Fibroblast of lung (primary cell): ENCODE measurements at places on chromosomes 4 and X.

GRCh38 chrX:77442728-77443127, 4.5 kb upstream of the FGF16 start:
- peak; percentile 95 for DNase-seq

GRCh38 chrX:97334850-97335249, 451.1 kb downstream of the RPA4 start:
- no peak for DNase-seq

DNA sequence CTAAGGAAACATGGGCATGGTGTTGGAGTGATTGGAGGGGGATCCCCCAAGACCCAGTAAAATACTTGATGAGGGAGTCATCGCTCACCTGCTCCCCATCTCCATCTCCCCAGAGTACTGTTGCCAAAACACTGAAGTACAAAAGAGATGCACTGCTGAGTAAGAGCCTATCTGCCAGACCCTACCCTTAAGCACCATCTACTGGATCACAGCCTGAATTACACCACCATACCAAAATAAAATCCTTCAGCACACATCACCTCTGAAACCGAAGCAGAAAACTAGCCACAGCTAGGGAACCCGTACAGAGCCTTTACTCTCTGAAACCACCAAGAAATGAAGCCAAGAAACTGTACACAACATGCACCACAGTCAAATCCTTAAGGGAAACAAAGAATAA, 466.3 kb upstream of the ACTRT1 start:
- DNase-seq: no peak

GRCh38 chrX:112078606-112079005, 4.0 kb downstream of the TRPC5 start:
- DNase-seq: no peak

- no peak for DNase-seq
Measured at GRCh38 chr4:138972956-138973801, 42.4 kb upstream of the NOCT start.

DNA sequence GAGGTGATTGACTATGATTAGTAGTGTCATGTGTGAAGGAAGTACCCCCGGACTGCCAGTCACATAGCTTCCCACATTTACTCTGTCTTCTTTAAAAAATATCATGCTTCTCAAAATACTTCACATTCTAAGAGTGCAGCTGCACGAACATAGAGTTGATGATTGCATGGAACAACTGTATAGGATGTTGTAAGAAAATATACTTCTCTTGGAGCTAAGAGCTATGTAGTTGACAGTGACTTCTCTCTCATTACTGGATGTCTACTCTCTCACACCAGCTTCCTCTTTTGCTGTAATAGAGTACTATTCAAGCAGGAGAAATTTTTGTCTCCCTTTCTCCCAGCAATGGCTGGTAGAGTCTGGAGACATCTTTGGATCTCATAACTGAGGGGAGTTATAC, 99.4 kb upstream of the PUDP start:
- no peak for DNase-seq

DNA sequence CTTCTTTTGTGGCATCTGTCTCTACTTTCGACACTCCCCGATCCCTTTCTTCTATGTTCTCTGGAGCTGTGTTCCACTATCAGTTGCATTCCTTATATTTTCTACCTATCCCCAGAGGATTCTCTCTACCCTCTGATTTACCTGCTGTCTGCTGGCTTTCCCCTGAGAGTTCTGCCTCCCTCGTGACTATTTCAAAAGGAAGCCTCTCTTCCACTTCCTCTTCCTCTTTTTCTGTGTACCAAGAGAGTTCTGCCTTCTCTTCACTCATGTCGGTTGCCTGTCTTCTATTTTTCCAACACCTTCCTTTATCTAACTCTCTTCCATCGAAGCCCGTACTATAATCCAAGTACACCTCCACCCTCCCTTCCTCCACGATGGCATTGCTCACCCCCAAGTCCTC, 631.7 kb downstream of the SMARCA1 start:
- DNase-seq: no peak

DNA sequence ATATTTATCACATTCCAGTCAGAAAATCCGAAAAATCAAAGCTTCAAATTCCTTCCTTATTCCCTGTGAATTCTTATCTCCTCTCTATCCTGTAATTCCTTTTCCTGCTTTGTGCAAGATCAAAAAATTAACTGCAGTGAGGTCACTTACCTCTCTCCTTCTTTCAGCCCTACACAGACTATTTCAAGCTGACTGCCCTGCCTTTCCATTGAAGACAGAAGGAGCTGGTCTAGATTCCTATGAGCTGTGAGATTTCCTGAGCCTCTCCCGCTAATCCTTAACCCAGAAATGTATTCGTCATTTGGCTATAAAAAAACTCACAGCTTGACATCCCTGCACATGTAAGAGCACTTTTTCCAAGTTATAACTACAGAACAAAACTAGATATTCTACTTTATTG, 26.6 kb downstream of the TRIML2 start:
- DNase-seq: no peak

DNA sequence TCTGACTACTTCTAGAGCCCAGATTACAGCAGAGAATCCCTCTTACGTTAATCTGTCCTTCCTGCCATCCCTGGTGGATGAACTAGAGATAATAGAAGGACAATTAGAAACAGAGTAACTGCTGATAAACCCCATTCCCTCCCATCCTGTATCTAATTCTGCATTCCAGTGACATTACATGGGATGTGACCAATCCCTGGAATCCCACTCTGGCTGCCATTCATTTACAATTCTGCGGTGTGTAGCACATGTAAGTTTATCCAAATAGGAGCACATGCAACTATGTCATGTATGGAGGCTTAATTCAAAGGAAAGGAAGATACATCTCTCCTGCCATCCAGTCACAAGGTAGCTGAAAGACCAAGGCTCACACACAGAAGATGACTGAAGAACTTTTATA, 339.5 kb downstream of the GPAT3 start:
- no peak for DNase-seq

GRCh38 chrX:136228839-136229207, 22.4 kb downstream of the MAP7D3 start:
- DNase-seq: no peak

GRCh38 chr4:163922302-163922701, 427.8 kb downstream of the TMA16 start:
- DNase-seq: peak; percentile 5

- DNase-seq: no peak
Measured at GRCh38 chr4:25343671-25344070, 31.1 kb downstream of the ZCCHC4 start.

DNA sequence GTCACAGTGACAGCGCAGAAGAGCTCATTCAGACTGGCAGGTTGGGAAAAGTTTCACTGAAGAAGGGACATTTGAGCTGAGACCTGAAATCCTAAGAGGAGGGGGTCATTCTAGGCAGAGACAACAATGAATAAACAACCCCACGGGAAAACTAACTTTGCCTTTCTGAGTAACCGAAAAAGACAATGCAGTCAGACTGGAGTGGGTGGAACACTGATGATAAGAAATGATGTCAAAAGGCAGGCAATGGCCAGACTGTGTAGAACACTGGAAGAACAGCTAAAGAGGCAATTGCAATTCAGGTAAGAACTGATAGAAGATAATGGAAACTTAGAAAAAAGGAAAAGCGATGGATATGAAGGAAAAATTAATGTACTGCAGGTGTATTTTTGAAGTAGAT, 73.8 kb downstream of the CHIC2 start:
- DNase-seq: peak; percentile 56

- DNase-seq: peak; percentile 31
Measured at GRCh38 chr4:105145156-105145902, 1.3 kb upstream of the TET2 start.

DNA sequence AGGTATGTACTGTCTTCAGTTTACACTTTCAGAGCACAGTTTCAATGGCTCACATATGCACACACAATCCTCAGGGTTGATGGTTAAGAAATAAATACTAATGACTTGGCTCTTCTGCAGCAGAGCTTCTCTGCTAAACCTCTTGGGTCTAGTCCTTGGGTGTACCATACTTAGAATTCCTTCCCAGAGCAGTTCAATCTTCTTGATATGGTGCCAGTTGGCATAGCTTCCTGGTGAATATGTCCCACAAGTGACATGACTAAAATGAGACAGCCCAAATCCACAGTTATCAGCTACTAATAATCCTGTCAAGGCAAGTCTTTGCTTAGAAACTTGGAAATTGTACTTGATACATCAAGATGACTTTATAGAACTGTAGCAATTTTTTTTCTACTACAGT, 654.4 kb downstream of the IQCM start:
- peak; percentile 94 for DNase-seq

GRCh38 chr4:119506806-119507205, 121.8 kb downstream of the PDE5A start:
- no peak for DNase-seq

DNA sequence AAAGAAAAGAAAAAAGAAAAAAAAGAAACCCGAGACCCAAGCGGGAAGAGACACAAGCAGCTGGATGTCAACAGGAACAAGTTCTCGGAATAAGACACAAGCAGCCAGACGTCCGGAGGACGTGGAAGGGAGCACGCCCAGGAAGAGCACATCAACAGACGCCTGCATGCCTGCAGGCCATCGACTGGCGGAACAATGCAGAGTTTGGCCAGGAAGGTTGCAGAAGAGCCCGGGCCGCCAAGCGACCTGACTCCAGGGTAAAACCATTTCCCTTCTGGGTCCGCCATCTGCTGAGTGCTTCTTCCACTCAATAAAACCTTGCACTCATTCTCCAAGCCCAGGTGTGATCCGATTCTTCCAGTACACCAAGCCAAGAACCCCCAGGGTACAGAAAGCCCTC, 95.6 kb upstream of the PRR32 start:
- DNase-seq: no peak

GRCh38 chr4:105236202-105236915, 89.7 kb downstream of the TET2 start:
- no peak for DNase-seq

GRCh38 chr4:165207016-165207430, 338 bp upstream of the KLHL2 start:
- peak; percentile 35 for DNase-seq

DNA sequence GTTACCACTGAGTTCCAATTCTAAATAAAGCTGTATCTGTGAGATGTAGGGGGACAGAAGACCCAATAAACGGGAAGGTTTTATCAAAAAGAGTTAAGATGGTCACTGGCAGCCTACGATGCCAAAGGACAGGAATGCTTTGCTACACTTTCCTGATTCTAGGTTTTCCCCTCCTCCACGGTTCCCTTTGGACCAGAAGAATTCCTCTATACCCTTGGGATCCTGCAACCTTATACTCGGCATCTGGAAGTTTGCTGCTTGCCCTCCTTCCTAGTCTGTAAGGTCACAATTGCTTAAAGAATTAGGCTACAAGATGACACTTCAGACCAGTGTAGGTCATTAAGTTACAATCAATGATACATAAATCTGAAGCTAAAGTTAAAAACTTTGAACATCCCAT, 64.3 kb downstream of the SCML2 start:
- DNase-seq: no peak

DNA sequence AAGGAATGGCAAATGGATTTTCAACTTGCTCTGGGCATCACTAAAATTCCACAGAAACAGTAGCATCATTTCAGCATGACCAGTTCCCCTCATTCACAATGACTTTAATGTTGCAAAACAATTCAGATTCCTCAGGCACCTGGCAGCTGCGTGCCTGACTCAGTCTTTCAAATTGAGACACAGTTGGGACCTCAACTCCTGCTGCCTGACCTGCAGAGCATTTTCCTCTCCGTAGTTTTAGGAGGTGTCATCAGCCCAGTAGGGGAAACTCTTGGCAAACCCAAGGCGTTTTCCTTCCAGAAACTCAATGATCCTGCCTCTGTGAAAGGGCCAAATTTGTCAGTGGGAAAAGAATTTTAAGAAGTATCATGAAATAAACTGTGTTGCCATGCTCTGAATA, 388.9 kb downstream of the SPRY1 start:
- peak; percentile 99 for DNase-seq

GRCh38 chrX:19912-20571, 261.1 kb upstream of the PLCXD1 start:
- DNase-seq: no peak

DNA sequence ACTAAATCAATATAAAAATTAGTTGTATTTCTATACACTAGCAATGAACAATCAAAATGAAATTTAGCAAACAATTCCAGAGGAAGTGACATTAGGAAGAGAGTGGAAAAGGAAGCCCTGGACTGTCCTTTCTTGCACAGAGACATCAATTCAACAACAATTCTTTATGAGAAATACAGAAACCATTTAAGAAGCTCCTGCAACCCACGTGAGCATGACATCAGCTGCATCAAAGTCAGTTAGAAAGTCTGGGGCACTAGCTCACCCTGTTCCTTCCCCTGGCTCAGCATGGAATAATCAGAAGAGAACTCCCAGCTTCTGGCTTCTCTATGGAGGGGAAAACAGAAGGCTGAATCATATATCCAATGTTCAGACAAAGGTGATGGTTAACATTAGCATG, 48.6 kb upstream of the STARD8 start:
- no peak for DNase-seq

- DNase-seq: peak; percentile 64
Measured at GRCh38 chr4:140103676-140104075, 50.3 kb downstream of the MAML3 start.

GRCh38 chr4:85402371-85402770, 72.6 kb upstream of the ARHGAP24 start:
- DNase-seq: peak; percentile 87

DNA sequence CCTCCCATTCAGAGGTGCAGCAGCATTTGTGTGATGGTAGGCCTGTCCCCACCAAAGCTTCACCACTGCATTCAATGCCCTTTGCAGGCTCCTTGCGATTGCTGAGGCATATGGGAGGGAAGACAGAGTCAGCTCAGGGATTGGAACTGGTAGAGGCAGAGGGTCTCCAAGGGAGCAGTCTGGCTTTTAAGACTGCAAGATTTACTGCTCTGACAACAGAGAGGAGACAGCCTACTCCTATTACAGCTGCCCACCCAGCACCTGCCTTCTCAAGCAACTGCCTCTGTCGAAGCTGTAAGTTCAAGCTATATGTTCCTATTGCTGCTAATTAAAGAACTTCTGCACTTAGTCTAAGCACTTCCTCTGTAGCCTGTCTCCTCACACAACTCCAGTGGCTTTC, 481.8 kb downstream of the FGF13 start:
- no peak for DNase-seq
